Fibroblast of skin of abdomen (primary cell): ENCODE measurements at places on chromosomes 11 and 22.

DNA sequence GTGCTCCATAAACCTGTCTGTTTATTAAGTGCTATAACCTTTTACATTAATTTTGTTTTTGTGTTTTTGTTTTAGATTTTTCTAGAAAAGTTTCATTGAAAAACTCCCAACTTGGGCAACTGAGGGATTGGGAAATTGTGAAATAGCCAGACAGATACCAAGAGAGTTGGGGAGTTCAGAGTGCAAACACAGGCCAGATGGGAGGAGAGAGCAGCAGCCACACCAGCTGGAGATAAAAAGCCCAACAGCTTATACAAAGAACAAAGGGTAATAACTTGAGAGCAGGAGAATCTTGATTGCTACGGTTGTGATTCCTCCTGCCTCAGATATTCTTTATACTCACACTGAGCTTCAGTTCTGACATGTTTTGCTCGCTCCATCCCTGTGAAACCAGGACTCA lies 1642.2 kb downstream of the LRRC4C start:
- DNase-seq = no peak

DNA sequence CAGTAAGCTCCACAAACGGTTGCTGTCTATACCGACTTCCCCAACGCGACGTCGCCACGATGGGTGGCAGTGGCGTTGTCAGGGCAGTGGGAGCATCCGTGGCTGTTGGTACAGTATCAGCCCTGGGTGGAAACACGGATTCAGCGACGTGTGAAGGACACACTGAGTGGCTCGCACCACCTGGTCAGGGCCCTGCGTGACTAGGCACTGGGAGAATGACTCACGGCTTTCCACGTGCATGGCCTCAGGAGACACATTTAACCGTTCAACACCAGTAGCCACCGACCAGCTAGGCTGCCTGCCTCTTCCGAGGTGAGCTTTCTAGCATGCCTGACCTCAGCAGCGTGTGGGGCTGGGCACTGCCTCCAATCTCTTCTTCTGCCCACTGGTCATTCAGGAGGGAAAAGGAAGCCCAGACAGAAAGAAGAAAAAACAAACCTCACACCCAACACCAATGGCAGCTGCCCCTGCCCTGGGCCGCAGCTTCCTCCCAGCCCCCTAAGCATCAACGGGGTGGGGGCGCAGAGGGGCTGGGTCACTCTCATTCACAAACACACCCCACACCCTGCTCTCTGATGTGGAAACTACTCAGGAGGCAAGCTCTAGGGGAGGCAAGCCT lies 59.0 kb downstream of the MYH9 start:
- DNase-seq = peak; percentile 86

- no peak for DNase-seq
Measured at GRCh38 chr11:64519541-64519940, 71.5 kb upstream of the SLC22A12 start.

DNA sequence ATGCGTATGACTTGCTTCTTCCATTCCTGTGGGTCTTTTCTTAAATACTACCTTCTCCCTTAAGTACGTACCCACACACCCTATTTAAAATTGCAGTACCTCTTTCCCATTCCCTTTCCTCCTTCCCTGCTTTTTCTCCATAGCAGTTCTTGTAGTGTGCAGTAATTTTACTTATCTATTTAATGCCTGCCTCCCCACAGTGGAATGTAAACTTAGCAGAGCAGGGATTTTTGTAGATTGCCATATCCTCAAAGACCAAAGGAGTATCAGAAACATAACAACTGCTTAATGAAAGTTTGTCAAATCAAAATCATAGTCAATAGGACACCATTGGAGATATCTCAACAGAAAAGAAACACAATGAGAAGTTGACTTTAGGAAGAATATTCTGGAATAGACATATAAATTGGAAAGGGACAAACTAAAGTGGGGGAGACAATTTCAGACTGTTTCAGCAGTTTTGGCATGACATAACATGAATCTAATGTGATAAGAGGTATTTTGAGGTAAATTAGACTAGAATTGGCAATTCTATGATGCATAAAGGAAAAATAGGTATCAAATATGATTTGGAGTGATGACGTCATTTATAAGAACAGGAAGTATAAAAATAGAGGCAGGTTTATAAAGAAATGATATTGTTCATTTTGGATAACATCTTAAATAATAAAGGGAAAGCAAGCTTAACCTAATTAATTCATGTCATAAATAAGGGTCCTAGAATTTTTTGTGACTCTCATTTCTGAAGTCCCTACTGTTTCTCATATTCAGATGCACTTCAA lies 188.4 kb downstream of the SOX6 start:
- DNase-seq = no peak

- DNase-seq = no peak
Measured at GRCh38 chr11:66168289-66168688, 98.2 kb downstream of the PACS1 start.

DNA sequence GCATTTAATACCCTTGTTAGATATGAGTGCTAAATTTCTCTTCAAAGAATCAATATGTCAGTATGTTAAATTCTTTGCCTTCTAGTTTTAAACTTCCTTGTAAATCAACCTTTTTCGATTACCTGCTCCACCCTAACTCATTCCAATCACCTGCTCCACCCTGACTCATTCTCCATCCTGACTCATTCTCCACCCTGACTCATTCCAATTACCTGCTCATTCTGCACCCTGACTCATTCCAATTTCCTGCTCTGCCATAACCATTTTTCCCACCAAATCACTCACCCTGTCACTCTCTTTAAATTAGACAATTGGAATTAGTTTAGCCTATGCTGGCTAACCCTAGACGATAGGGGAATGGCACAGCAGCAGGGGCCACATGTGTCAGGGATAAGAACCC lies 519.5 kb upstream of the LRRC4C start:
- DNase-seq = no peak

- DNase-seq = peak; percentile 36
Measured at GRCh38 chr11:765025-765801, 12.1 kb downstream of the GATD1 start.

DNA sequence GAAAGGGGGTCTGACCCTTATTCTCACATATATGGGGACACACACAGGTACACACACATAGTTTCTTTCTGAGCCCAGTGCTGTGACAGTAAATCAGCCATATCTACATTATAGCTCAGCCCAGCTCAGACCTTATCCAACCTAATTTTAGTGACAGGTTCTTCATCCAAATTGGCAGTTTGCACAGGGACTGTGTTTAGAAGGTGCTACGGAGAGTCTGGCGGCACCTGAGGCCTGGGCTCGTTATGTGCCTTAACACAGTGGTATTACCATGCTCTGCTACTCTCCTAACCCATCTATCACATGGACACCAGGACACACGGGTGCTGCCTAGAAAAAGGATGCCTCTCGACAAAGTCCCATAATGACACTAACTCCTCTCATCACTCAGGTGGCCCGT lies 109.3 kb downstream of the GALNT18 start:
- no peak for DNase-seq

DNA sequence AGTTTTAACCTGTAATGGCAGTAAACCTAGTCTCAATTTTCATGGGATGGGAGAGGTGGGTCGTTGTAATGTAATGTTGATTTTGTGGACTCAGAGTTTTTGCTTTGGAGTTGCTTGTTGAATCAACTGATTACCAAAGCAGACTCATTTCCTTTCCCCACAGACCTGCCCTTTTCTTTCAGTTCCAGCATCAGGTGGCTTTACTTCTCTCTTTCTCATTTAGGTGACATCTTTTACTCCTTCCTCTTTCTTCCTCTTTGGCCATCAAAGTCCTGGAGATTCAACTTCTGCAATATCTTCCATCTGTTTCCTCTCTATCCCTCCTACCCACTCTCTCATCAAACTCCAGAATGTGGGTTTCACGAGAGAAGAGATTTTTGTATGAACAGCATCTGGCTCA lies 313.9 kb downstream of the TMEM135 start:
- no peak for DNase-seq

DNA sequence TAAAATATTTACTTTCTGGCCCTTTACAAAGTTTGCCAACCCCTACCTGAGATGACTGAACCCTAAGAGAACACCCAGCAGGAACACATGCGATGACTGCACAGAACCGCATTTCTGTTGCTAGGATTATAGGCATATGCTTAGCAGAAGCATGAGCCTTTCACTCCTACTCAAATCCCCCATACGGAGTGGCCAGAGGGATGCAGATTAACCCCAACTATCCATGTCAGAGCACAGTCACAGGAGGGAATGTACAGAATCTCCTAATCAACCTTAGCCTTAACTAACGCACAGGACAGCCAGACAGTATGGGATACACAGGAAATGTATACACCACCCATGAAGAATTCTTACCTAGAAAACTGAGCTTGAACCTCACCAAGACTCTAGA lies 6.2 kb downstream of the HPS4 start:
- DNase-seq = no peak

- no peak for DNase-seq
Measured at GRCh38 chr22:43570531-43571165, 158.8 kb downstream of the MPPED1 start.

GRCh38 chr11:61747192-61747966 lies 5.1 kb upstream of the MYRF start:
- peak; percentile 30 for DNase-seq

DNA sequence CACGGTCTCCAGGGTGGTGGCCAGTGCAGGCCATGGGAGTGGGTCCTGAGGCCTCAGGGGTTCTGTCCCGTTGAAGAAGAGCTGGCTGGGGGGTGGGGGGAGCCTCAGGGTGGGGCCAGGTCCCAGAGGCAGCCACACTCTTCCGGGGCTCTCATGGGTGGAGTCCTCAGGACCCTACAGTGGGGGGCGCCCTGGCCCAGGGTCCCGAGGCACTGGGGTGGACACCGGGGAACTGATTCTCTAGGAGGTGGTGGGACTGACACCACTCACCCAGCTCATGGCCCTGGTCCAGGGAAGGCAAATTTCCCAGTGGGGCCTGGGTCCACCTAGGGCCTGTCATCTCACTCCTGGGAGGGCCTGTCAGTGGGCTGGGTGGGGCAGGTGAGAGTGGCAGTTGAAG lies 12.8 kb downstream of the GGT5 start:
- no peak for DNase-seq

GRCh38 chr11:74933765-74934164 lies 15.1 kb downstream of the XRRA1 start:
- no peak for DNase-seq

DNA sequence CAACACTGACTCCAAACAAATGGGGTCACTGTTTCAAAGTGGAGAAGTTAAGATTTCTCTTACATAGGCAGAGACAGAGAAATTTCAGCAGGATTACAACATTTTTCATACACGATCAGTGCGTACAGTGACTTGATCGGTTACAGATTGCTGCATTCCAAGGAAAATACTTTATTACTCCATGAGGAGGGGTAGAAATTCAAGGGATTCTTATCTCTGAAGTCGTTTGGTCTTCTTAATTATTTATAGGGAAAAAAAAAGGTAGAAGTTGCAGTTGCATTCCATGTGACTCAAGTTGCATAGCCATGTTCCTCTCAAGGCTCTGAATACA lies 10.7 kb upstream of the SMIM38 start:
- peak; percentile 88 for DNase-seq

DNA sequence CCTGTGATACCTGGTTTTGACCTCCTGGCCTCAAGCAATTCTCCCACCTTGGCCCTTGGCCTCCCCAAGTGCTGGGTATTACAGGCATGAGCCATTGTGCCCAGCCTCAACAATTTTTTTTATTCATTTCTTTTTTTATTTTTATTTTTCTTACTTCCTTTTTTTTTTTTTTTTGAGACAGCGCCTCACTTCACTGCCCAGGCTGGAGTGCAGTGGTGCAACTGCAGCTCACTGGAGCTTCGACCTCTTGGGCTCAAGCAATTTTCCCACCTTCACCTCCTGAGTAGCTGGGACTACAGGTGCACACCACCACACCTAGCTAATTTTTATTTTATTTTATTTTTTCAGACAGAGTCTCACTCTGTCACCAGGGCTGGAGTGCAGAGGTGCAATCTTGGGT lies 25.5 kb upstream of the CECR2 start:
- no peak for DNase-seq
